ENCODE measurements at places on chromosomes 12 and 14.
A peak's percentile ranks its signal among the peaks of the same experiment; 100 is the strongest.

GRCh38 chr14:21087294-21088091 is 11.0 kb downstream of the ZNF219 start:
- DNase-seq: peak; percentile 69

DNA sequence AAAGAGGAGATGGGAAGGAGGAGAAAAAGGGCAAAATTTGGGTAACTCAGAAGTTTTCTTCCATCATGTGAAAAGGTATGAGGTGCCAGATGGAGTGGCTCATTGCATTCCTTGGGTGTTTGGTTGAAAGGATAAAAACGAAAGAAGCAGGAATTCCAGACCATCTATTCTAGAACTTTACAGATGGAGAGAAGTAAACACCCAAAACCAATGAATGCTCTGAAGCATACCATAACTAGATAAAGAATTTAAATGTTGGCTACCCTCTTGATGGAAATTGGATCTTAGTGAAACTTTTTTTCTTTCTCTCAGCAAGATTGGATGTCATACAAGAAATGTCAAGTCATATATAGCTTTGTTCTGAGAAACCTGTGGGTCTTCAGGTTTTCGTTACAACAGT is 175.6 kb upstream of the FAR2 start:
- no peak for DNase-seq

- no peak for DNase-seq
Measured at GRCh38 chr12:45970391-45970790, 20.0 kb downstream of the SCAF11 start.

GRCh38 chr12:70661466-70662161 is 24.4 kb upstream of the PTPRB start:
- DNase-seq: no peak

GRCh38 chr12:83537428-83538053 is 850.8 kb downstream of the TMTC2 start:
- peak; percentile 32 for DNase-seq

DNA sequence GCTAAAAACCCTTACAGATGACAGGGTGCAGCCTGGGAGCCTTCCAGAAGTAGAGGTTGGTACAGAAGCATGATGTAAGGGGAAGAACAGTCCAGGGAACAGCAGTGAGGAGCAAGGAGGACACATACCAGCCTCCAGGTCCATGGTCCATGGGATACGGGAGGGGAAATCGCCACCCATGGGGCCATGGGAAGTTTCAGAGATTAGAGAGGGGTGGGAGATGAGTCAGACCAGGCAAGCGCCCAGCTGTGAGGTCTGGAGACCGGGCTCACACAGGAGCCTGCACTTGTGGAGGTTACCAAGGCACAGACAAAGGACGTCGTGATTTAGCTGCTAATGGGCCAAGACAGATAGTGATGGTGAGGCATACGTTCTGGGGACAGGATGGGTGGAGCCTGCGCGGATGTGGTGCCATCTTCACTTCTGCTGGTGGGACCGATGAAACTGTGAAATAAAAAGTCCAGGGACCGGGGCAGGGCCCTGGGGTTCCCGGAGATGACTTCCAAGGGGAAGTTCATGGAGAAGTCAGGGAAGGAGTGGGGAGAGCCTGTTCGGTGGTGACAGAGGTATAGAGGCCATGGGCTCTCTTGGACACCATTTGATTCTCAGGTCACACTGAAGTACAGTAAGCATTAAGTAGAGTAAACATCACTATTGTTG is 17.7 kb upstream of the LRP1-AS start:
- DNase-seq: no peak

- peak; percentile 29 for DNase-seq
Measured at GRCh38 chr12:31368666-31369361, 42.9 kb upstream of the SINHCAF start.

DNA sequence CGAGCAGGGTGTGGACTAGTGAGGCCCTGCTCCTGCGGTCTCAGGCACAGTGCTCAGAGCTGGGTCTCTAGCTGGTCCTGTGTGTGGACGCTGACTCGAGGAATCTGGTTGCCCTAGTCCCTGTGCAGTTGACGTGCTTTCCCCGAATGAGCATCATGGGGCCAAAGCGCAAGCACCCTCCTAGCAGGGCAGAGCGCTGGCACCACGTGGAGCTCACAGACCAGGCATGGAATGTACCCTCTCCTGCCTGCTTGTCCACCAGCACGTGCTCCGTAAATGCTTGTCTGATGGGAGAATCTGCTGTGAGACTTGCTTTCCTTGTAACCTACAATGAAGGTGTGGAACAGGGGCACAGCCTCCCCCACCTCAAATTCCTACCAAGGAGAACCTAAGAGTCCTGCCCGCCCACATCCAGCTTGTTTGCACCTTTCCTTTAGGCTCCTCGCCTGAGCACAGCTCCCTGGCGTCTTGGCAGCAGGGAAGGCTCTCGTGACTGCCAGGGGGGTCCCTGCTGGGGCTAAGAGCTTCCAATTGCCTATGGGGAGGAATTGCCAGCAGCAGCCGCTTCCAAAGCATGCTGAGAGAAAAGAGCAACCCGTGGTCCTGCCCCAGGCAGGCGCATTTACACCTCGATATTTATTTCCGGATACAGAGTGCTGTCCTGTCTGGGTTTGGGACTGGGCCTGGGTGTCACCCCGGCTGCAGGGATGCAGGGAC is 125.0 kb downstream of the PIWIL1 start:
- DNase-seq: no peak

- DNase-seq: no peak
Measured at GRCh38 chr14:59332727-59333126, 132.5 kb downstream of the GPR135 start.

DNA sequence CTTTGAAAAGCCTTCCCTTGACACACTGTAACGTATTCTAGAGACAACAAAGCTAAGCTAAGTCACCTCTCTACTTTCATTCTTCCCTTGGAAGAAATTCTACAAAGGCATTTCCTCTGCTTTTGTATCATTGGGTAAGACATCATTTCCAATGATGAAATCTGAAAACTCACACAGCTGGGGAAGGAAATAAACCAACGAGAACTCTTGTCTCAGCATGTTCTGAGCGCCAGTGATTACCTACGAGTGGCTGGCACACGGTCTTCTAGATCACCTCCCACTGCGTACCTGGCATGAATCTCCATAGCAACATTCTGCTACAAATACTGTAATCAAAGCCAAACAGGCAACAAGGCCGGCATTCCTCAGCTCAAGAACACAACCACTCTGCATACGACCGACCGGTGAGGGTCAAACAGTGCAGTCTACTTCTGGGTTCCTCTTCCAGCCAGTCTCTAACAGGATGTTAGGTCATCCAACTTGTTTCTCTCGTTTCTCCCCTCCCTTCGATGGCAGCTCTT is 7.6 kb downstream of the VPS37B start:
- DNase-seq: peak; percentile 85

- no peak for DNase-seq
Measured at GRCh38 chr12:26799741-26800140, 33.3 kb downstream of the ITPR2 start.

All from NB4 (cell line).